ENCODE measurements at places on chromosomes 12 and 14.
A peak's percentile ranks its signal among the peaks of the same experiment; 100 is the strongest.

- DNase-seq: no peak
Observed at GRCh38 chr12:28350502-28350901, 160.2 kb downstream of the CCDC91 start.

- DNase-seq: no peak
Observed at GRCh38 chr12:65546528-65546927, 268.0 kb downstream of the MSRB3 start.

DNA sequence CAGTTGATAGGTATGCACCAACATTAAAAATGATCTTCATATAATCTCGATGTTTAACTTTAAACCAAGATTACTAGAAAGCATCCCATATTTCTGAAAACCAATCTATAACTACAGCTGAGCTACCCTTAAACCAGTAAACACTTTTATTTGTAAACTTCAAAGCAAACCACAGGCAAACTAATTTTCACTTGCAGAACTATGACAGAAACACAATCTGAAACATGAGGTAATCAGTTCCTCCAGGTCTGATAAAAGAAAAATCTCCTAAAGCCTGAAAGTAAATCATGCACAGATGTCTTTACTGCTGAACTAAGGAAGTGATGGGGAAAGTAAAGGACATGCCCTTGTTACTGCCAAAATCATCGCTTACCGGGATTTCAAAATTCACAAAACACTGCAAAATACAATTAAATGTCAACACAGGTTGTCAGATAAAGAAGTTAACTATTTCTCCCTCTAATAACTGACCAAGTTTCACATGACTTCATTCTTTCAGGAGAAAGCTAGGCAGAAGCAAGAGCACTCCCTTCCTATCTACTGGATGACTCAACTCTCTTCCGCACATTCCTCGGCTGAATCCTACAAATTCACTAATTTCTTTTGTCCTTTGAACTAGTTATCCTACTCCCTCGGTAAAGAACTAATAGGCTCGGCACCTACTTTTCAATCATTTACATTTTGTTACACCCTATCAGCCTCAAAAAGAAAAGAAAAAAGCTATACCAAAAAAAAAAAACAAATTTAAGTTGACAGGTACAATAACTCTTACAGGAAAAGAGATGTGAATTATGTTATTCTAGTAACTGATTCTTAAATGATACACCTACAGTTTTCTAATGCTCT is 1.4 kb downstream of the EEA1 start:
- peak; percentile 70 for DNase-seq

DNA sequence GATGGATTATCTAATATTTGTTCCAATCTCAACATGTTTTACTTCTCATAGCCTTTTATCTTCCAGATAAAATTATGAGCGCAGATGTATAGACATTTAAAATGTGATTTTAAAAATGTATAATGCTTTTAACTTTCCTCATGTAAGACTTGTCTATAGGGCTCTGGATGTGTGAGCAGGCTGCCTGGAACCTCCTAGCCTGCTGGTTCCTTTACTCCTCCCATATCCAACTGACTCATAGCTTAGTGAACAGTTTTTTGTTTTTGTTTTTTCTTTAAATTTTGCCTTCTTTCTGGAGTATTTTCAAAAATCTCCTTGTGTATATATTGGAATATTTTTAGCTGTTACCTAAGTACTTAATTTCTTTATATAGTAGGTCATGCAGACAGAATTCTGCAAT is 115.4 kb downstream of the PDE3A start:
- no peak for DNase-seq

GRCh38 chr14:59275668-59276067 is 87.2 kb downstream of the DAAM1 start:
- DNase-seq: peak; percentile 91

DNA sequence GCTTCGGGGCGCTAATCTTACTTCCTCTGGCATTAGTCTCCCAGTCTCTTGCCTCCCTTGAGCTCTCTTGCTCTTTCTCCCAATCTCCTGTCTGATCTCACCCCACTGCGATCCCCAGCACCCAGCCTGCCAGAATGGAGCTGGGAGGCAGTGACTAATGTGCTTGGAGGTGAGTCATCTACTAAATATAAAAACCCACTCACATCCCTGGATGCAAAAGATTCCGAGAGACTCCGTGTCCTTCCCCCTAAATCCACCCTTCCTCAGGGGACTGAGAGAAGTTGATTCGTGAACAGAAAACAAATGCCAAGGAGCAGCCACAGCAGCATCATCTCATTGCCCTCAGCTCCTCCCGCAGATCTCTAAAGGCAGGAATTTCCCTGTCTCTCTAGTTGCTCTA is 45.7 kb upstream of the KCNA5 start:
- peak; percentile 96 for DNase-seq

GRCh38 chr14:69755296-69755695 is 11.6 kb upstream of the SRSF5 start:
- no peak for DNase-seq

DNA sequence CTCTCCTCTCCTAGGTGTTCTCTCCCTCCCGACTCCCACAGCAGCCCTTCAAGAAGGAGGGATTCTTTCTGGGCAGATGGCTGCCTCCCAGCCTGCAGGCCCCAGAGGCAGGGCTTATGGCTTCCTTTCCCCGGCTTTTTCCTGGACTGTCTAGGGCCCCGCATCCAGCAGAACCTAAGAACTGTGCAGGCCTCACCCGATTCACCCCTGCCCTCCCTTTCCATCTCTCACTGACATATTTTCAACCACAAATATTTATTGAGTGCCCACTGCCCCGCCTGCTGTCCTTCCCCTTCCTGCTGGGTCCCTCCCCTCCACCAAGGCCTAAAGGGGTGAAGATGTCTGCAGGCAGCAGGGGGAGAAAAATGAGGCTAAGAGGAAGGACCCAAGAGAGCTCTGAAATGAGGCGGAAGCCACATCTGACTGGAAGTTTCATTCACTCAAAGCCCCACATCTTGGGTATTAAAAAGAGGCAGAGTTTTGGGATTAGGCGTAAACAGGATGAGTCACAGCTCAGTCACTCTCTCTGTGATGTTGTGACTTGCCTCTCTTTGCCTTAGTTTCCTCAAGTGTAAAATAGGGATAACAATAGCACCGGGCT is 2.9 kb downstream of the SCNN1A start:
- peak; percentile 92 for DNase-seq

DNA sequence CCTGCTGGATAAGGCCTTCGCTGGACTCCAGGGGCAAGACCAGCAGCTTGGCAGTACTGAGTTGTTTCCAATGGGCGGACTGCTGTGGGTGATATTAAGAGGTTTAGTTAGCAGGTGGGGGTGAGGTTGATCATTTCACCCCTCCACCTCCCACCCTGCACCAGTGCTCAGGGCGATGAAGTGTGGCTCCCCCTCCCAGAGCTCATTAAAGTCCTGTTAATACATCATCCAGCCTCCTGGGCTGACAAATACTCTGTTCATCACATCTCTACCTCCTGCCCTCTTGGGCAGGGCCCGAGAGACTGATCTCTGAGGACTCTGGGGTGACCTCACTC is 2.4 kb upstream of the FIGNL2 start:
- DNase-seq: no peak

- DNase-seq: no peak
Observed at GRCh38 chr12:13133886-13134285, 30.4 kb upstream of the GSG1 start.

GRCh38 chr12:27969624-27970400 is 2.7 kb downstream of the PTHLH start:
- peak; percentile 37 for DNase-seq

- no peak for DNase-seq
Observed at GRCh38 chr14:58238252-58239243, 6.1 kb upstream of the PSMA3 start.

- DNase-seq: no peak
Observed at GRCh38 chr14:76073717-76074116, 78.0 kb upstream of the GPATCH2L start.

GRCh38 chr12:78457938-78458337 is 406.6 kb upstream of the SYT1 start:
- no peak for DNase-seq

DNA sequence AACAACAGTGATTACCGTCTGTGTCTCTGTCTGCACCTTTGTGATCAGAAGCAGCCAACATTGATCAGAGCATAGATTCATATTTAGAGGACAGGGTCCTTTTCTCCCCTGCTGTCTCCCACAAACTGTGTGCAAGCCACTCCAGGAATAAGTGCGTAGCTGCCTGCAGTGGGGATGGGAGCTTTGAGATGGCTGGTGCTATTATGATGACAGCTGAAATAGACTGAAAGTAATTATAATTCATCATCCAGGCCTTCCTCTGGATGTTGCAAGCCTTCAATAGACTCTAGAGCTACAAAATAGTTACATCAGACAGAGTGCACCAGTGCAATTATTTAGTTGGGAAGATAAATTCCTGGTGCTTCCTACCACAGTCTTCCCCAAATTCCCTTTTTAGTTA is 68.1 kb downstream of the BORCS5 start:
- DNase-seq: peak; percentile 41

GRCh38 chr12:122982963-122983788 is 2.7 kb downstream of the ARL6IP4 start:
- DNase-seq: no peak

GRCh38 chr12:60666895-60667294 is 1071.1 kb downstream of the SLC16A7 start:
- no peak for DNase-seq

DNA sequence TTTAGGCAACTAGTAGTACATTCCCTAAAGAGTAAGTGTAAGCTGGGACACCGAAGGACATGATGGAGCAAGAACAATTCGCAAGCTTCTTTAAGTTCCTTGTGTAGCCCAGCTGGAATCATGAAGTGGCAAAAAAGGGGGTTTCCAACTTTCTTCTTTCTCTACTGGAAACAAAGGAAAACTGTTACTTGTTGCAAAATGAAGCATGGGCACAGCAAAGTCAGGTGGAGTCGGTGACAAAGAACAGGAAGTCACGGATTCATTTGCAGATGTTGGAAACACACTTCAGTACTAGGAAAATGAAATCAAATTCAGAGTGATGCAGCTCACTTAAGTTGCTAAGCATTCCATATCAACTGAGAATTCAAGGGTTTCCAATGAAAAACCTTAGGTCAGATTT is 706.9 kb upstream of the STXBP6 start:
- DNase-seq: no peak

- no peak for DNase-seq
Observed at GRCh38 chr14:34498684-34499412, 36.8 kb upstream of the SPTSSA start.

- DNase-seq: no peak
Observed at GRCh38 chr12:5309654-5310053, 122.3 kb upstream of the NTF3 start.

DNA sequence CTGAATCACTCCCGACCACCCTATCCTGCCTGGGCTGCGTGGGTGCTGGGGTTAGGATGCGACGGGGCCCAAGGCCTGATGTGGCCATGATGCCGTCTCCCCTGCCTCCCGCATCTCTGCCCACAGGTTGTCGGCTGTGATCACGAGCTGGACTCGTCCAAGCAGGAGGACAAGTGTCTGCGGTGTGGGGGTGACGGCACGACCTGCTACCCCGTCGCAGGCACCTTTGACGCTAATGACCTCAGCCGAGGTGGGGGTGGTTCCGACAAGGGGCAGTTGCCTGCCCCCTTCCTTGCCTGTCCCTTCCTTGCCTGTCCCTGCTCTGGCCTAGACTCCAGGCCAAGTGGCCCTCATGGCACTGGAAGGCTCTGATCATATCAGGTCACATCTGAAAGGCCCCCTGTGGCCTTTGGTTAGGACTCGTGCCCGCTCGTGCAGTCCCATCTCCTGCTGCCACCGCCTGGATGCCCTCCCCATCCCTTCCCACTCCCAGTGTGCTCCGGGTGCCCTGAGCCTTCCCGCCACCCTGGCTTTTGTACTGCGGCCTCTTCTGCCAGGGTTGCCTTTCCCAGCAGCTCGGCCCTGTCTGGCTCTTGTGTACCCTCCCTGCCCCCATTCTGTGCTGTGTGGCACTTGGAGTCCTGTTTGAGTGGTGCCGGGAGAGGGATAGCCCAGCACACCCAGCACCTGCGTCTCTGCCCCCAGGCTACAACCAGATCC is 13.6 kb downstream of the PAPLN start:
- no peak for DNase-seq

Measured in fibroblast of skin of abdomen (primary cell).